ENCODE measurements at places on chromosomes 1 and 21. TPM values are rescaled to one million over a fixed set of nuclear protein-coding genes. Genes with fewer than 3 reads are reported as not detected.

DNA sequence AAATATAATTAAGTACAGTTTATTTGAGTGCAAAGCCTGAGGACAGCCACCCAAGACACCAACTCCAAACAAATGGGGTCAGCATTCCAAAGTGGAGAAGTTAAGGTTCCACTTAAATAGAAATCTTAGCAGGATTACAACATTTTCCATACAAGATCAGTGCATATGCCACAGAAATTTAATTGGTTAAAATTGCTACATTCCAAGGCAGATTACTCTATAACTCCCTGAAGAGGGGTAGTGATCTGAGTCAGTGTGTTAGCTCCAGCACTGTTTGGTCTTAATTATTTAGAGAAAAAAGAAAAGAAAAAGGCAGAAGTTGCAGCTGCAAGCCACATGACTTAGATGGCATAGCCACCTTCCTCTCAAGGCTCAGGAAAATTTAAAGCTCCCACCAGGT, 297.5 kb downstream of the HHIPL2 start:
- DNase-seq, result no peak
- H3K27me3 ChIP-seq, result no peaks in the 10 kb centered on the region
- H3K27ac ChIP-seq, result no peak overlapping the region
- H3K36me3 ChIP-seq, result no peaks in the 10 kb centered on the region

The TP73 gene
- total RNA-seq, result 0.29 TPM

The OR4F16 gene
- total RNA-seq, result not detected

DNA sequence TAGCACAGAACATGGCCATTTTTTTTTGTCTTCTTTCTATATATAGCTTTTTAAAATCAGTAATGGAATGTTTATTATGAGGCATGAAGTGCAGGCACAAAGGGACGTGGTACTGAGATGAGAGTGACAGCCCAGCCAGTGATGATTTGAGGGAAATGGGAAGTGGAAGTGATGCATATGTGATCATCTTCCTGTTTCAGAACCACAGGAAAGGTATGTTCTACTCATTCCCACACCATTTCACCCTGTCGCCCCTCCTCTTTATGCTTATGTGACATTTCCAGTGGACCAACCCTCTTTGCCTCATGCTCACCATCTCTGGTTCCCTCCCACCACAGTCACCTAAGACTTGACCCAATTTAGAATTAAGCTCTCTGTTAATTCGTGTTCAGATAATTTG, 24.3 kb downstream of the PTGS2 start:
- no peak overlapping the region for H3K4me3 ChIP-seq
- no peaks in the 10 kb centered on the region for H3K27me3 ChIP-seq
- no peaks in the 10 kb centered on the region for H3K4me1 ChIP-seq
- no peak for DNase-seq
- no peak overlapping the region for H3K27ac ChIP-seq

DNA sequence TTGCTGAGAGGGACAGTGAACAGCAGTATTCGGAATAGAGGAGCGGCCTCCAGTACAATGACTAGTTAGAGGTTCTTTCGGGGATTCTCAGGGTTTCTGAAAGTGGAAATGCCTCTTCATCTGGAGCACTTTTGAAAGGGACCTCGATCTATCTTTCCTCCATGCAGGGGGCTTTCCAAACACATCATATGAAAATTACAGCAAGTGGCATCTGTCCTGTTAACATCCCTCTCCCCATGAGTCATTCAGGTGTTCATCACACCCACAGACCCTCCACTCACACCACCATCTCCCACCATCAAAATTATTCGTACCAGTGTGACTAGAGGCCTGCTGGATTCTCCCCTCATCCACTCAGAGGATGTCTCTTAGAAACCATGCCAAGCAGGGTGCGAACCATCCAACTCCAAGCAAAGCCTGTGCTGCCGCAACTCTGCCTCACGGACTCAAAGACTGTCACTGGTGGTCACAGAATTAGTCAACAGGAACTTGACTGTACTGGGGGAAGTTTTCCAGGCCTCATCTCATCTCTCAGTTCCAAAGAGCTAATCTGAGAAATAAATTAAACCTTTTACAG, 211.1 kb downstream of the MRPL39 start:
- no peak for DNase-seq
- no peaks in the 10 kb centered on the region for H3K36me3 ChIP-seq
- H3K27ac ChIP-seq, result no peak overlapping the region
- no peak overlapping the region for H3K4me3 ChIP-seq
- no peaks in the 10 kb centered on the region for H3K4me1 ChIP-seq

GRCh38 chr21:41678016-41678923, 88.6 kb downstream of the RIPK4 start:
- H3K27ac ChIP-seq, result peak overlapping the region; percentile 96
- no peaks in the 10 kb centered on the region for H3K27me3 ChIP-seq
- H3K4me3 ChIP-seq, result peak overlapping the region; percentile 10
- peak; percentile 86 for DNase-seq
- H3K36me3 ChIP-seq, result no peaks in the 10 kb centered on the region

The BACE2 gene
- total RNA-seq, result 80.2 TPM

The ESRRG gene
- 0.10 TPM for total RNA-seq

- no peaks in the 10 kb centered on the region for H3K27me3 ChIP-seq
- H3K36me3 ChIP-seq, result no peaks in the 10 kb centered on the region
- no peak overlapping the region for H3K27ac ChIP-seq
Measured at GRCh38 chr1:67767103-67767782, 66.0 kb downstream of the GNG12 start.

GRCh38 chr1:175000697-175001187, 995 bp downstream of the CACYBP start:
- peak overlapping the region; percentile 96 for H3K27ac ChIP-seq
- H3K4me3 ChIP-seq, result peak overlapping the region; percentile 80
- DNase-seq, result no peak
- peaks cover 3% of the 10 kb centered on the region for H3K36me3 ChIP-seq

The SPATA21 gene
- total RNA-seq, result not detected

- DNase-seq, result no peak
- no peaks in the 10 kb centered on the region for H3K36me3 ChIP-seq
- H3K4me1 ChIP-seq, result peaks cover 8% of the 10 kb centered on the region
- no peaks in the 10 kb centered on the region for H3K27me3 ChIP-seq
- no peak overlapping the region for H3K4me3 ChIP-seq
Measured at GRCh38 chr1:223835754-223836153, 10.0 kb downstream of the TP53BP2 start.

DNA sequence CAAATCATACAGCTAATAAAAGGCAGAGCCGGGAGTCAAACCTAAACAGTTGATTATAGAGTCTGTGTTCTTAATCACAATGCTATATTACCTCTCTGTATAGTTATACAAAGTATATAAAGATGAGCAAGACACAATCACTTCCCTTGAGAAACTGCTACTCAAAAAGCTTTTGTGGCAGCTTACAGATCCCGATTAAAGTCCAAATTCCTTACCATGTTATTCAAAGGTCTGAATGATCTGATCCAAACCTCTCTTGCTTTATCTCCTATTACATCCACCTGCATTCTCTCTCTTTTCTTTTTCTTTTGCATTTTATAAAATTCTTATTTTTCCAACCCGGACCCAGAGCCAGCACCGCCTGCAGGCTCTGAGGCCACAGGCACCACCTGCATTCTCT, 57.0 kb upstream of the MUTYH start:
- peak overlapping the region; percentile 13 for H3K27ac ChIP-seq
- no peak overlapping the region for H3K4me3 ChIP-seq
- no peaks in the 10 kb centered on the region for H3K27me3 ChIP-seq
- no peaks in the 10 kb centered on the region for H3K36me3 ChIP-seq
- peaks cover 4% of the 10 kb centered on the region for H3K4me1 ChIP-seq

The PSMD4 gene
- total RNA-seq, result 158 TPM

DNA sequence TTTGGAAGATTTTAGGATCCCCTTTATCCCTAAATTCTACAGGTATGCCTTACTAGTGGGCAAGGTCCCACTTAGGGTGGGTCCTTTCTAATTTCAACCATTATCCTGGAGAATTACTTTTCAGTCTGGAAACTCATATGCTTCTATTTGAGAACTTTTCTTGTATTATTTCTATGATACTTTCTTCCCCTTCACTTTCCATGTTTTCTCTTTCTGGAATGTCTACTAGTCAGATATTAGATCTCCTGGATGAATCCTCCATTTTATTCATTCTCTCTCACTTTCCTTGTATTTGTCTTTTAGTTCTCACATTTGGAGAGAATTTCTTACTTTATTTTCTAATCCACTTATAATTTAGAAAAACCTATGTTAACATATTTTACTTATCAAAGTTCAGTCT, 83.9 kb upstream of the SIPA1L2 start:
- no peaks in the 10 kb centered on the region for H3K36me3 ChIP-seq
- no peak for DNase-seq
- no peak overlapping the region for H3K27ac ChIP-seq

DNA sequence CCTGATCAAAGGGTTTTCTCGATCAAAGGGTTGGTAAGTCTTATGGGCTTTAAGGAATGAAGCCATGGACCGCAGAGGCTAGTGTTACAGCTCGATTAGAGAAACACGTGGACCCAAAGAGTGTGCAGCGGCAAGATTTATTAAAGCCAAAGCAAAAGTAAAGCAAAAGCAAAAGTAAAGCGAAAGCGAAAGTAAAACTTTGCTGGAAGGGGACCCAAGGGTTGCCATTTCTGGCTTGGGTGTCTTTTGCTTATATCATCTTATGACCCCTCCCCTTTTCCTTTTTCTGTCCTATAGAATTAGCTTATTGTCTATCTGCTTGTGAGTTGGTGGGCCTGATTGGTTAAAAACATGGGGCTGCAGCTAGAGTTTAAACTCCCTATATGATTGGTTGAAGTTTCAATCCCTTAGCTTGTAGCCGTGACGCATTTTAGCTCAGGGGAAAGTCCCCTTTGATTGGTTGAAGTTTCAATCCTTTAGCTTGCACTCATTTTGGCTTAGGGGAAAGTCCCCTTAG, 957.0 kb downstream of the AMY1C start:
- H3K4me1 ChIP-seq, result no peaks in the 10 kb centered on the region
- H3K36me3 ChIP-seq, result no peaks in the 10 kb centered on the region
- H3K4me3 ChIP-seq, result no peak overlapping the region

DNA sequence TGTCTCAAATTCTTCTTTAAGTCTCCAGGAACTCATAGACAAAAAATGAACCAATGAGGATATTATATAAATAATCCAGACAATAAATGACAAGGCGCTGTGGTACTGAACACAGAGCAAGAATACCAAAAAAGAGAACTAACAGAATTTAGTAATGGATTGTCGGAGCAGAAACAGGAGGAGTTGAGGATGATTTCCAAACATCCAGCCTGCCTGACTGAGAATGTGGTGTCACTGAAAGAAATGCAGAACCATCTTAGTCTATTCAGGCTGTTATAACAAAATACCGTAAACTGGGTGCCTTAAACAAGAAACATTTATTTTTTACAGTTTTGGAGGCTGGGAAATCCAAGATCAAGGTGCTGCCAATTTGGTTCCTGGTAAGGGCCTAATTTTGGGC, 79.7 kb downstream of the RGS2 start:
- no peak overlapping the region for H3K4me3 ChIP-seq
- no peaks in the 10 kb centered on the region for H3K27me3 ChIP-seq
- no peaks in the 10 kb centered on the region for H3K4me1 ChIP-seq
- DNase-seq, result no peak
- H3K27ac ChIP-seq, result no peak overlapping the region

- H3K4me3 ChIP-seq, result no peak overlapping the region
- no peaks in the 10 kb centered on the region for H3K36me3 ChIP-seq
- H3K27ac ChIP-seq, result no peak overlapping the region
- peak; percentile 34 for DNase-seq
- H3K27me3 ChIP-seq, result no peaks in the 10 kb centered on the region
Measured at GRCh38 chr1:186605762-186606350, 74.4 kb downstream of the PTGS2 start.

- H3K4me3 ChIP-seq, result no peak overlapping the region
- DNase-seq, result no peak
- no peaks in the 10 kb centered on the region for H3K36me3 ChIP-seq
- no peaks in the 10 kb centered on the region for H3K4me1 ChIP-seq
- H3K27ac ChIP-seq, result no peak overlapping the region
Measured at GRCh38 chr1:199302554-199302953, 663.7 kb downstream of the PTPRC start.

DNA sequence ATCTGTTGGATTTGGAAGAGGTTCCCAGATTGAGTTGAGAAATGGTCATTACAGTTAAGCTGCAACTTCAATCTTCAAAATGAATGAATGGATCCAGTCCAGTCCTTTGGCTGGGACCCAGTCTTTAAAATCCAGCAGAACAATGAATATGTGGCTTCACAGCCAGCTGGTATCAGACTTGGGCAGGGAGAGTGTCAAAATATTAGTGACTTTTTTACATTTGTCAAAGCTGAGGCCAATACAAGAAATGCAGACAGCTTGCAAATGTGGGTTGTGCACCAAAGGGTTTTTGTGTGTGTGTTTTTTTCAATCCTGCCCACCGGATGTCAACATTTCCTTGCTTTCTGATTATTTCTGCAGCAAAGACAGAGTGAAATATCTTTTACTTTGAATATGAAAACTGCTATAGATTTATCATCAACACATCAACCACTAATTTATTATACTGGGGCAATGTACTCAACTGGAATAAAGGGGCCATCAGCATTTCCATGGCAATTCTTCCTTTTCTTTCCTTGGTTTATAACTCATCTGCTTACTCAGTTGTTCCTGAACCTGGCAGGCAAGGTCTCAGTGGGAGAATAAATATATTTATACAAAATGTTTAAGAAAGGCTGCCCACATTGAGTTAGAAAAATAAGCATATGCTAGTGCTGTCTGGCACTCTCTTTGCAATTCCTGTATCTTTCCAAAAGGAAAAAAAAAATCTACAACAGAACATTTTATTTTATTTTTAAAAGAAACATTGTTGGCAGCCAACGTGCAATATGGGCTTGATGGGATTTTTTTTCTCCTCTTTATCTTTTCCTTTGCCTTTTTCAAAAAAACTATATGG, 491.6 kb upstream of the C1orf87 start:
- H3K36me3 ChIP-seq, result no peaks in the 10 kb centered on the region
- H3K27ac ChIP-seq, result no peak overlapping the region
- DNase-seq, result no peak
- H3K27me3 ChIP-seq, result no peaks in the 10 kb centered on the region
- no peak overlapping the region for H3K4me3 ChIP-seq
- H3K4me1 ChIP-seq, result no peaks in the 10 kb centered on the region

DNA sequence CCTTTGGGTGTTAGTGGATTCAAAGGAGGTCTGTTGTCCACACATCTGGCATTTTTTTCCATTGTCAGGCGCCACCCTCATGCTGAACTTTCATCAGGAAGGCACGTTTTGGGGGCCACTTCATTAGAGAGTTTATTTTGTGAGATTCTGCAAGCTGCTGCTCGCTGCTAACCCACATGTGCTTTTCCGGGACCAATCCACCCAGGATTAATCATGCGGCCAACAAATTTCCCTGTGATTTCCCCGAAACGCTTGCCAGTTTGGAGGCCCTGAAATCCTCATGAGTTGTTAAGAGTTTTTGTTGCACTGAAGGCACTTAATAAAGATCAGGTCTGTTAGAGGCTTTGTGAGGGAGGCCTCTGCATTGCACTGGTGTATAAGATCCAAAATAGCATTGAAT, 2.4 kb downstream of the PDPN start:
- no peak for DNase-seq
- no peaks in the 10 kb centered on the region for H3K4me1 ChIP-seq
- H3K36me3 ChIP-seq, result no peaks in the 10 kb centered on the region
- H3K4me3 ChIP-seq, result no peak overlapping the region

The PAPPA2 gene
- 3.1 TPM for total RNA-seq

GRCh38 chr1:93350322-93350721, 4.6 kb downstream of the DR1 start:
- no peaks in the 10 kb centered on the region for H3K36me3 ChIP-seq
- H3K27me3 ChIP-seq, result no peaks in the 10 kb centered on the region
- H3K4me3 ChIP-seq, result no peak overlapping the region
- DNase-seq, result no peak

All from colonic mucosa (tissue), 4 donors.